IPS-NIHi11 (cell line): ENCODE measurements at places on chromosomes 12 and 14.

- no peak for DNase-seq
These were observed 111.5 kb upstream of the WSCD2 start for GRCh38 chr12:108017472-108018057.

GRCh38 chr12:102438827-102439210 is 41.5 kb downstream of the IGF1 start:
- no peak for DNase-seq

- DNase-seq: no peak
These were observed 196.5 kb downstream of the NOVA1 start for GRCh38 chr14:26401179-26401968.

- DNase-seq: peak; percentile 27
These were observed 82.6 kb upstream of the GTF2A1 start for GRCh38 chr14:81303258-81303935.

GRCh38 chr14:21106176-21106497 is 5.3 kb downstream of the TMEM253 start:
- DNase-seq: no peak

DNA sequence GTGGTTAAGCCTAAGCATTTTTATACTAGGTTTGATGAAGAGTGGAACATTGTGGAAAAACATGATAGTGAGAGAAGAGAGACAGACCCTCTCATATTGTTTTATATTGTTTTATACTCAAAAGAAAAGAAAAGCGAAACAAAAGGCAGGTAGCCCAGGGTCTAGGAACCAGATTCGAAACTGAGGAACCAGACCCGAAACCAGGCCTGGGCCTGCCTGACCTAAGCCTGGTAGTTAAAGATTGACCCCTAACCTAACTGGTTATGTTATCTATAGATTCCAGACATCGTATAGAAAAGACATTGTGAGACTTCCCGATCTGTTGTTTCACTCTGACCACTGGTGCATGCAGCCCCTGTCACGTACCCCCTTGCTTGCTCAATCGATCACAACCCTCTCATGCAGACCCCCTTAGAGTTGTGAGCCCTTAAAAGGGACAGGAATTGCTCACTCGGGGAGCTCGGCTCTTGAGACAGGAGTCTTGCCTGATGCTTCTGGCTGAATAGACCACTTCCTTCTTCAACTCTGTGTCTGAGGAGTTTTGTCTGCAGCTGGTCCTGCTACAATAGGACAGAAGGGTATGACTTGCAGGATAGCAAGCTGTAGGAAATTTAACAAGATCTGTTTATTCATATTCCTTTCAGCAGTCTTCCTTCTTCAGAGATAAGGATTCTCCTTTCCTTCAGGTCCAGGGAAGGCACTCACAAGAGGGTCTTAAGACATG is 147.1 kb upstream of the PLEKHA5 start:
- DNase-seq: no peak

GRCh38 chr12:78571953-78572352 is 292.6 kb upstream of the SYT1 start:
- DNase-seq: no peak

DNA sequence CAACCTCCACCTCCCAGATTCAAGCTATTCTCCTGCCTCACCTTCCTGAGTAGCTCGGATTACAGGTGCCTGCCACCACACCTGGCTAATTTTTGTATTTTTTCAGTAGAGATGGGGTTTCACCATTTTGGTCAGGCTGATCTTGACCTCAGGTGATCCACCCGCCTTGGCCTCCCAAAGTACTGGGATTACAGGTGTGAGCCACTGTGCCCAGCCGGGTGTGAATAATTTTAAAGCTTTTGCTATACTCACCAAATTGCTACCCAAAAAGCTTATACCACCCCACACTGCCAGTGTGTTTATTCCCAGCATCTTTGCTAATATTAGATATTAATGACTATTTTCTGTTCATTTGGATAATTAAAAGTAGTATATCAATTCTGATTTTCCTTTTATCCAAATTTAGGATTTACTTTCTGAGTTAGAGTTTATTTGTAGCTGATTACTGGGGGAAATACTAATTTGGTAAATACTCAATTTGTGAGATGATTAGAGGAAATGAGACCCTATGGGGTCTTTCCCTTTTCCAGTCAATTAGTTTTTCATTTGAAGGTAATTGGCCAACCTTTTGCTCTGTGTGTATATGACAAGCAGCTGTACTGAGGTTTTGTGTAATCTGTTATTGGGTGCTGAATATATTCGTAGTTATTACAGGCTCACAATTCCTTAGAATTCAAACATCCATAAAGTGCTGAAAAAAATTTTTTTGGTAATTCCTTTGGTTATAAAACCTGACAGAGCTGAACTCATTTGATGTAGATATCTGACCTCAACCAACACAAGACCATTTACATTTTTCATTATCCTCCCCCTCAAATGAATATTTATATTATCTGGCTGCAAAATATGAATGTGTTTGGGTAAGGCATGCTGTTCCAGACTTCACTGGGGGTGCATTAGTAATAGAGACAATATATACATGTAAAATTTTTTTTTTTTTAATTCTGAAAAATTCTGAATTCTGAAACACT is 73.6 kb downstream of the ANO6 start:
- DNase-seq: no peak

DNA sequence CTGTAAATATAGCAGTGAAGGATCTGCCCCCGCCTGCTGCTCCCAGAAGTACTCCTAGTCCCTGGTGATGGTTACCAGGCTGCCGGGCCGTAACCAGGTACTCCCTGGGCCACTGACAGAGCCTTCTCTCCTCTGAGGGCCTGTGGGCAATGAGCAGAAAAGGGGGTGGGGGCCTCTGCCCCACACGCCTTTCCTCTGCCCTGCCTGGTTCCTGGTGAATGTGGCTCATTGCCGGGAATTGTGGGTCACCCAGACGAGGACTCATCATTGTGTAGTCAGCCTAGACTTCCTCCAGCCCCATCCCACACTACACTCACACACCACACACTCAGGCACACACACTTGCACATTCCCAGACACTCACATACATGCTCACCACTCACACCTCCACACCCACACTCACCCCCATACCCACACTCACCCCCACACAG is 35.7 kb upstream of the ACTN1 start:
- DNase-seq: no peak

DNA sequence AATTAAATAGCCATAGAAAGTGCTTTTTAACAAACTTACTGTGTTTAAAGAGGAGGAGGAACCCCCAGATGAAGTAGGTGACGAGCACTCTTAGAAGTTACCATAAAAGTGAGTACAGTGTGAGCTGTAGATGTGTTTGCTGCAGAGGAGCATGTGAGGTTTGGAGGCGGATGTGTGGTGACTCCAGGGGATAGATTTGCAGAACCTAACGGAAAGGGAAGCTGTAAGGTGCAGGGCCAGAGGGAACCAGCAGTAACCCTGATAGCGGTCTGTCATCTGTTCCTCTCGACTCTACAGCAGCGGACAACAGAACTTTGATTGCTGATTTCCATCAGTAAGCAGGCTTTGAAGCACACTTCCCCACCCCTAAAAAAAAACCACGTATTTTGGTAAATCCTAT is 5.2 kb downstream of the CALM1 start:
- no peak for DNase-seq

DNA sequence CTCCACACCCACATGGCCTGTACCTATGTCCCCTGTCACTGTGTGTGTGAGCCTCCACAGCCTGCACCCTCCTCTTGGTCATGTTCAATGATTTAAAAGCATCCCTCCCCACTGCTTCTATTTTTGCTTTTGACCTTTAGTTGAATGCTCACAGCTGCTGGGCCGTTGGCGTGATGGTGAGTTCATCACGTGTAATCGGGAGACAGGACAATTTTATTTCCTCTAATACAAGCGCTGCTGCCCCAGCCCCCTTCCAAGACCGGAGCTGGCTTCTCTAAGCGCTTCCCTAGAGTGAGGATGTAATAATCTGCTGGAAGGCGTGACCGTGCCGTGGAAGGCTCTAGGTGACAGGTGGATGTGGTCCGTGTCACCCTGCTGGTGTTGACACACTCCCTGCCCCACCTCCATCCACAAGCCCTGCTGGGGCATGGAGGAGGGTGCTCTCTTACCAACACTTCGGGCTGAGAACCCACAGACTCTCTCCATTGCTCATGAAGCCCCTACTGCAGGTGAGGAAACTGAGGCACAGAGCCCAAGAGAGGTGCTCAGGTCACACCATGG is 25.4 kb downstream of the CCDC85C start:
- DNase-seq: no peak

DNA sequence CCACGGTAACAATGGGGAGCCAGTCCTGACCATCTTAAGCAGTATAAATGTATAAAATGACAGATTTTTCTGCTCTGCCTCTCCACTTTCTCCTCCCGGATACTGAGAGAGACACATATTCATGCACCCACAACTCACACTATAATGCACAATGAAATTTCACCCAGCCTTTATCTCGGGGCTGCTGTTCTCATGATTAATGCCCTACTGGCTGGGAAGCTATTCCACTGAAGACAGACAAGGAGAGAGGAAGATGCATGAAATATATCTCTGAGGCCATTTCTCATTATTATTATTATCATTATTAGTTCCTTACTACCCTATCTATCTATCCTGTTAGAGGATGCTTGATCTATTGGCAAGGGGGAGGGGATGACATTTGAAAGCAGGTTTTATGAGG is 501.7 kb downstream of the DIO2 start:
- no peak for DNase-seq

DNA sequence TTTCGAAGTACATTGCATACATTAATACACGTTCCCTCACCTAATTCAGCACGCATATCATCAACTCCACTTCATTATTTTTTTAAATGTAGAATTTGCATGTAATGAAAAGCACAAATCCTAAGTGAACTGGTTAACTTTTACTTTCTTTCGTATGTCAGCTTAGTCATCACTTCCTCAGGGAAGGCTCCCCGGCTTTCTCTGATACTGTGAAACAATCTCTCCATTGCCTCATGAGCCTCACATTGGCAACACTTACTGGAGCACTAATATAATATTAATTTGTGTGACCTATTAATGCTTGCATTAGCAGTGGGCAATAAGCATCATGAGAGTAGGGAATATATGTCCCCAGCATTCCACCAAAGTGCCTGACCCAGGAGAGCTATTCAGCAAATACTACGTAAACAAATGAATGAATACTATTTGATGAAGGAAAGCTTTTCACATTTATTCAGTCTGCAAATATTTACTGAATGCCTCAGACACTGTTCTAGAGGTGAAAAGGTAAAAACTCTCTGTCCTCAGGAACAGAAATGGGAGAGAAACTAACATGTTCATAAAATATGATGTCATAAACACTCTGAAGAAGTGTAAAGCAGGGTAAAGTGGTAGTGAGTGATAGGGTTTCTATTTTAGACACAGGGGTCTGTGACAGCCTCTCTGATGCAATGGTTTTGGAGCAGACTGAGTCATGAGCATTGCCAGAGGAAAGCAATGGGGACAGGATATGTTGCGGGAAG is 327.5 kb upstream of the DIO2 start:
- no peak for DNase-seq

DNA sequence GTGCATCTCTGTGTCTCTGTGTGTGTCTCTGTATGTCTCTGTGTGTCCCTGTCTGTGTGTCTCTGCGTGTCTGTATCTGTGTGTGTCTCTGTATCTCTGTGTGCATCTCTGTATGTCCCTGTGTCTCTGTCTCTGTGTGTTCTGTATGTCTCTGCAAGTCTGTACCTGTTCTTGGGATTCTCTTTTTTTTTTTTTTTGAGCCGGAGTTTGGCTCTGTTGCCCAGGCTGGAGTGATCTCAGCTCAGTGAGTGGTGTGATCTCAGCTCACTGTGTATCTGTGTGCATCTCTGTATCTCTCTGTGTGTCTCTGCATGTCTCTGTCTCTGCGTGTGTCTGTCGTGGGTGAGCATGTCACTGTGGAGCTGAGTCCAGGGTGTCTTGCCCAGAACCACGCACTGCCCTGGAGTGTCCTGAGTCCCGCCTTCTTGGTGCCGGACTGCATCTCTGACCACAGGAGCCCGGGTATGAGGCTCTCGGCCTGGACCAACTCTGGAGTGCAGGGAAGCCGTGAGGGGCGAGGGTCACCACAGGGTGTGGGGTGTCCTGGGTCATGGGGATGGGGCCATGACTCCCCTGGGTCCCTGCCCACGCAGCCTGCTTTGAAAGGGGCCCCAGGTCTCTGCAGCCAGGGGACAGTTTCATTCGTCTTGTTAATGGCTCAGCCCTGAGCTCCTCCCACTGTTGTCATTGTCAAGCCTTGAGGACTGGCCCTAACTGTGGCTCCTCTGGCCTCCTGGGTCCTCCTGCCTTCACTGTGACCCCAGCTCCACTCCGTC is 11.8 kb downstream of the MYL2 start:
- DNase-seq: no peak

DNA sequence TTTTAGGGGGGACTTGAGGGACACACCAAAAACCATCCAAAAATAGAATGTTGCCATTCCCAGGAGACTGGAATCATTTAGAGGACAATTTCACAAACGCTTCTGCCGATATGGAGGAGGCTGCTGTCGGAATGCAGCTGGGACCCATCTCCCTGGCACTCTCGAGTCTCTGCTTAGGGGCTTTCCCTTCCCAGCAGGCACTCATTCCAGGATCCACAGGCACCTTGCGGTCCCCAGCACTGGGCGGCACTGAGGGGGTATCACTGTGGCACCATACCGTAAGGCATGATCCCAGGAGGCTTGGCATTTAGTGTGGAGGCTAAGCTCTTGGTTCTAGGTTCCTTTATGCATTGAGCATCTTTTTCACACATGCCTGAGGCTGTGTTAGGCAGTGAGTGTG is 36.6 kb upstream of the LTBP2 start:
- no peak for DNase-seq

- peak; percentile 89 for DNase-seq
These were observed 80.7 kb downstream of the KDM2B start for GRCh38 chr12:121499929-121500793.
